G401 (cell line): ENCODE measurements at places on chromosomes 3 and 15. TPM values are rescaled to one million over a fixed set of nuclear protein-coding genes. Genes with fewer than 3 reads are reported as not detected.

- DNase-seq: no peak
Measured at GRCh38 chr3:65836047-65836446, 202.7 kb downstream of the MAGI1 start.

DNA sequence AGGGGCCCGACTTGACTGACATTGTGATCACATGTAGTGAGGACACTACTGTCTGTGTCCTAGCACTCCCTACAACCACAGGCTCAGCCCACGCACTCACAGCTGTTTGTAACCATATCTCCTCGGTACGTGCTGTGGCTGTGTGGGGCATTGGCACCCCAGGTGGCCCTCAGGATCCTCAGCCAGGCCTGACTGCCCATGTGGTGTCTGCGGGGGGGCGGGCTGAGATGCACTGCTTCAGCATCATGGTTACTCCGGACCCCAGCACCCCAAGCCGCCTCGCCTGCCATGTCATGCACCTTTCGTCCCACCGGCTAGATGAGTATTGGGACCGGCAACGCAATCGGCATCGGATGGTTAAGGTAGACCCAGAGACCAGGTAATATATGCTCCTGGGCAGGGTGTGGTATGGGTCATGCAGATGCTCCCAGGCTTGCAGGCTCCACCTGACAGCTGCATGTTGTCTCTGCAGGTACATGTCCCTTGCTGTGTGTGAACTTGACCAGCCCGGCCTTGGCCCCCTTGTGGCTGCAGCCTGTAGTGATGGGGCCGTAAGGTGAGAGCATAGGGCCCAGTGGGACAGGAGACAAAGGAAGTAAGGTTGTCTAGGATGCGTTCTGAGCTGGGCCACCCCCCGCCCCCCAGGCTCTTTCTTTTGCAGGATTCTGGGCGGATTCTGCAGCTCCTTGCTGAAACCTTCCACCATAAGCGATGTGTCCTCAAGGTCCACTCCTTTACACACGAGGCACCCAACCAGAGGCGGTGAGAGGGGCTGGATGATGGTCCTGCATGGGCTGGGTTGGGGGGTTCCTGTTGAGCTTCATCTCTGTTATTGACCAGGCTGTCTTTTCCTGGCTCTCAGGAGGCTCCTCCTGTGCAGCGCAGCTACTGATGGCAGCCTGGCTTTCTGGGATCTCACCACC lies 4.4 kb downstream of the DALRD3 start:
- DNase-seq: peak; percentile 30

DNA sequence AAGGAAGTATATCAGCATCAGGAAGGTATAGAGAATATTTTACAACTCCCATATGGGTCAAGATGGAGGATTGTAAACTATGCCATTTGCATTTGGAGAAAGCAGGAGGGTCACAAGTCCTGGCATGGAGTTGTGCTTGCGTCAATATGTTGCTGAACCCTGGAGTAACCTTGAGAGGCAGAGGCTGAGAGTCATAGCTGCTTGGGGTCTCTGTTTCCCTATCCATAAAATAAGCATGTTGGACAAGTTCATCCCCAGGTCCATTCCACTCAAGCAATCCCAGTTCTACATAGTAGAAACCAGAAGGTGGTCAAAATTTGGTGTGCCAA lies 273.6 kb downstream of the MECOM start:
- DNase-seq: no peak

GRCh38 chr3:38151667-38152265 lies 13.3 kb downstream of the MYD88 start:
- no peak for DNase-seq

DNA sequence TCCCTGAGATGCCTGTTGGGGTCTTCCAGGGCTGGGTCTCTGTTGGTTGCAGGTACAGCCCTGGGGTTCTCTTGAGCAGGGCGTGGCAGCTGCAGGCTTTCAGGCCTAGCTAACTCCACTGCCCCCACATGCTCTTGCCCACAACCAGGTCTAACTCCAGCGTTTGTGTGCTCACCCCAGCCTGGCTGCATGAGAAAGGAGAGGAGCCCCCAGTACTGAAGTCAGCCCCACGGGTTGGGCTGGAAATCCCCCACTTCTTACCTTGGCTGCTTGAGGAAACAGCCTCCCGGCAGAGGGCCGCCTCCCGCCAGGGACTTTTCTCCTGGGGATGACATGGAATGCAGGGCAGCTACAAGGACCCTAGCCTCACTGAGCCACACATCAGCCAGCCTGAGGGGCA lies 16.7 kb upstream of the DLL4 start:
- no peak for DNase-seq

The CHRM5 gene
- total RNA-seq: 0.18 TPM in 1 of 2 replicates, not detected in the other

The GHSR gene
- total RNA-seq: not detected in 2 replicates

DNA sequence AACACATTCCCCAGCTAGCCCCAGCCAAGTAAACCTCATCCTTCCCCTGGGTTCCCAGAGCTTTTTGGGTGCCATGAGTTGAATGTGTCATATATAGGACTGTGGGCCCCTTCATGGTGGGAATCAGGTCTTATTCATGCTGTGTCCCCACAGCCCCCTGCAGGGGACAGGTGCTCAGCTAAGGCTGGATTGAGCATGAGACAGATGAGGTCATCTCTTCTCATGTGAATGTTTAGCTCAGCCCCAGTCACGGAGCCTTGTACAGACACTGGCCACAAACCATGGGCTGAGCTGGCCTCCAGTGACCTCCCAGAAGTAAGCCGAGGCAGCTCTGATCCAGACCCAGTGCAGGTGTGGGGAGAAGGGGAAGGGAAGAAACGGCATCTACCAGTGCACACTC lies 70.7 kb downstream of the C3orf70 start:
- no peak for DNase-seq

DNA sequence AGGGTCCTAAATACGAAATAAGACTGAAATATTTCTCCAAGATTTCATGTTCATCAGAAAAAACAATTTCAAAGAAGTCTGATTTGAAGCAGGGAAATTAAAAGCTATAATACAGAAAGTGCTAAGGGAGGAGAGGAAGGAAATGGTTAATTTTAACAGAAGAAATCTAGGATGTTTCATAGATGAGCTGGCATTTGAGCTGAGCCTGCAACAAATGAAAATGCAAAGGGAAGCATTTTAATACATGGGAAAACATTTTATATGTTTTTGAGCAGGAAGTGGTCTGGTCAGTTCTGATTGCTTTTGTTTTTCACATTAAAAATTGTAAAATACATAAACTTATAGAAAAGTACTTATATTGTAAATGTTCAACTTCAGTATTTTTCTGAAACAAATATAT lies 17.2 kb upstream of the RAP2B start:
- no peak for DNase-seq

GRCh38 chr15:63803106-63803886 lies 30.5 kb downstream of the HERC1 start:
- no peak for DNase-seq

DNA sequence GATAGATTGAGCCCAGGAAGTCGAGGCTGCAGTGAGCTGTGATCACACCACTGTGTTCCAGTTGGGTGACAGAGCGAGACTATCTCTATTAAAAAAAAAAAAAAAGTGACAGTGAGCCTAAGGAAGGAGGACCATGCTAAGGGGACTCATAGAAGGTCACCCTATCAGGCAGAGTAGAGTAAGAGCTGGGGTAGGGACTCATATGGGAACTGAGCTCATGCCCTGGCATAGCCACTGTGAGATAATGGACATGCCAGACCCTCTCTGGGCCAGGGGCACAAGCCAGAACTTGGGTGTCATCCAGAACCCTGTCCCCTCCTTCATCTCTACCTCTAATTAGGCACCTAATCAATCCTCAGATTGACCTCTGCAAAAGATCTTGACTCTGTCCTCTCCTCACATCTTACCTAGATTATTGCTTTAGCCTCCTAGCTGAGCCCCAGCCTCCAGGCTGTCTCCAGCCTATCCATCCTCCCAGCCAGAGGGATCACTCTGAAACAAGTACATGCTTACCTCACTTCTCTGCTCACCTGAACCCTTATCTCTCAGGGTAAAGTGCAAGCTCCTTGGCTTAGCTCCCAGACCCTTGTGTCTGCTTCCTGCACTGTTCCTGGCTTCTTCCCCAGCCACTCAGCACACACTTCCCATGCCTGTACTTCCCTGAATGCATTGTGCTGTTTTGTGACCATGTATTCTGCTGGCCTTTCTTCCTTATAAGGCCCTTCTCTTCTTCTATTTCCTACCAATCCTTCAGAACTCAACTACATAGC lies 76.4 kb downstream of the DAPK2 start:
- no peak for DNase-seq

GRCh38 chr3:189630767-189631372 lies 319 bp upstream of the TP63 start:
- DNase-seq: no peak

DNA sequence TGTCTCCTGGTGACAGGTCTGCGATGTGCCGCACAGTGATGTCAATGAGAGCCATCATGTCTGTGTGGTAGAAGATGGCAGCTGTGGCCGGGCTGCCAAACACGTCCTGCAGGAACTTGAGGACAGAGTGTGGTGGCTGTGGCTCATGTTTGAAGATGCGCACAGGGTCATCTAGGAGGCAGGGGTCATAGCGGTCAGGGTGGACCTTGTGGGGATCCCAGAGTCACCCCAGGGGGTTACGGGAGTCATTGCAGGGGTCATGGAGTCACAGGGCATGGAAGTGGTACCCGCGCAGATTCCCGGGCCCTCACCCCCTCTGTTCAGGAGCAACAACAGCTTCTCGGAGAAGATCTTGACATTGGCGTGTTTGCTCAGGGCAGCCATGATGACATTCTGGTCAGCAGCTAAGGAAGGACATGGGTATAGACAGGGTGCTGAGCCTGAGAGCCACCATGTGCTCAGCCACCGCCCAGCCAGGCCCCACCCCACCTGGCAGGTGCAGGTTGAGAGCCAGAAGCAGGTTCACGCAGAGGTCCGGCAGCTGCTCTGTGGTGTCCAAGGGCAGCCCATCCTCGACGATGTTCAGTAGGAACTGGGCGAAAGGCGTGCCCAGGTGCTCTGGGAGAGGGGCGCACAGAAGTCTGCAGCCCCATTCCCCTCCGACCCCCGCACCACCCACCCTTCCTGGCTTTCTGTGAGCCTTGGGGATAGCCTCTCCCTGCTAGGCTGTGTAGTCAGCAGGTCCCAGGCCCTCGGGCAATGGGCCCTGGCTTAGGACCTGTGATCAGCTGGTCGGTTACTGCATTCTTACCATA lies 6.9 kb downstream of the NCKIPSD start:
- DNase-seq: no peak

The NRG4 gene
- not detected in 2 replicates for total RNA-seq

DNA sequence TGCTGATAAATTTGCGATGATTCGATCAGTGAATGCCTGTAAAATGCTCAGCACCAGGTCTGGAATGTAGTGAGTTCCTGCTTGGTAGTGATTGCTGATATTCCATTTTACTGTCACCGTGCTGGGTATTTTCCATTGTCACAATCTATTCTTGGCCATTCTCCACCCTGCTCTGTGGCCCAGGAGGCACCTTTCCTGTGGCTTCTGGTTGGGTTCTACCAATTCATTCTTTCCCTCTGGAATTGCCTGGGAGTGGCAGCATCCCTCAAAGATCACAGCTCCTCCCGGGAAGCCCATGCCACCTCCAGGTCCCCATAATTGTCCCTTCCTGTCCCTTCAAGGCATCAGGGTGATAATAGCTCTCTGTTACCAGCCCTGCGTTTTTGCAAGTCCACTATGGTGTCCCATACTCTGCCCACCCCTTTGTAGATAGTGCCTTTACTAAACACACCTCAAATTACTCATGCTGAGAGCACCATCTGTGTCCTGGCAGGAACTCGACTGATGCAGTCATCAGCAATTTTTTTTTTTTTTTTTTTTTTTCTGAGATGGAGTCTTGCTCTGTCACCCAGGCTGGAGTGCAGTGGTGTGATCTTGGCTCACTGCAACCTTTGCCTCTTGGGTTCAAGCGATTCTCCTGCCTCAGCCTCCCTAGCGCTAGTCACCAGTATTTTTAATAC lies 177.8 kb upstream of the PROK2 start:
- DNase-seq: peak; percentile 78

DNA sequence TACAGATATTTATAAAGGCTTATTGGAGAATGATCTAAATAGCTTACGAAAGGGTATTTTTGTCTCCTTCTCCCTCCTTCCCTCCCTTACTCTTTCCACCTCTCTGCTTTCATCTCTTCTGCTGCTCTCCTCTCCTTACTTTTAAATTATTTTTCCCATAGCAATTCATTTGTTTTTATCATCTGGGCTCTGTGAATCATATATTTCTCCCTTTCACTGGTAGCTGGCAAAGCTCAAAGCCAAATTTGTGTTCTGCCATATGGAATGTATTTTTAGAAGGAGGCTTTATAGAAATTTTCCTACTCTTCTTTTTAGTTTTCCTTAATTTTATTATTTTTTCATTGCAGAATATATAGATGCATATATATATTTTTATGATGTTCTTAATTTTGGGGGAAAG lies 385.8 kb downstream of the C3orf38 start:
- no peak for DNase-seq

GRCh38 chr15:57395292-57395691 lies 19.0 kb downstream of the CGNL1 start:
- no peak for DNase-seq

DNA sequence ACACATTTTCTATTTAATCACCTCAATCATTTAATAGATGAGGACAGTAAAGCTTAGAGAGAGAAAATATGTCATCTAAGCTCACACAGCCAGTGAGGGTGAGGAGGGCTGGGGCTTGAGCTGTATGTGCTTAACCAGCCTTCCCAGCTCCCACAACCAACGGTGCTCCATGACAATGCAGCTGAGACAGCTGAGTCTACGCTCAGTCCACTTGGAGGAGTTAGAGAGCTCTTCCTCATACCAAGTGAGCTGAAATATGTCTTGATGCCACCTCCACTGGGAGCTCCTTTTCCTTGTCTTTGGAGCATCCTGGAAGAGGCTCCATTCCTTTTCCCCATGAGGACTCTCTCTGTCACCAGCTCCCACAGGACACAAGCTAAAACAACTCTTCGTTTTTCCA lies 9.3 kb downstream of the HOMER2 start:
- DNase-seq: no peak

The RBMS3 gene
- total RNA-seq: 0.20 and 2.3 TPM in 2 replicates

GRCh38 chr15:95142531-95142930 lies 911.2 kb downstream of the MCTP2 start:
- DNase-seq: no peak

- peak; percentile 15 for DNase-seq
Measured at GRCh38 chr15:91073077-91073476, 27.0 kb upstream of the SV2B start.

DNA sequence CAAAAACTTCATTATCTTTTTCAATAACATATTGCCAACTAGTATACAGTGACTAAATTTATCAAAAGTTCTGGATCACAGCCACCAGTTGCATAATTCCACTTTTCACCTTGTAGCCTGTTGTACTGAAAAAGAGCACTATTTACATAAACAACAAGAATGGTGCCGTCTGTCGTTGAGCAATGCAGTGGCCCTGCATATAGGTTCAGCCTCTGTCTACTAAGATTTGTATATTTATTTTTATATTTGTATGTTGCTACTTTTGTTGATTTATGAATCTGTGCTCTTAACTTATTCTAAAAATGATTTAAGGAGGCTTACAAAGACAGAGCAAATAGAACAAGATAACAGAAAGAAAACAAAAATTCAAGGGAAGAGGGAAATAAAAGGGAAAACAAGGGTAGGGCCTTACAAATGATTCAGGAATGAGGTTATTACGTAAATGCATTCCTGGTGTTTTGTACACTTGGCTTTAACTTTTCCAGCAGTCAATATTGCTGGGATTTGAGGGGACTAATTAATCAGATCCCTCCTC lies 257.6 kb upstream of the STT3B start:
- DNase-seq: no peak
